ENCODE measurements at places on chromosomes 11 and 22.
A peak's percentile ranks its signal among the peaks of the same experiment; 100 is the strongest.

DNA sequence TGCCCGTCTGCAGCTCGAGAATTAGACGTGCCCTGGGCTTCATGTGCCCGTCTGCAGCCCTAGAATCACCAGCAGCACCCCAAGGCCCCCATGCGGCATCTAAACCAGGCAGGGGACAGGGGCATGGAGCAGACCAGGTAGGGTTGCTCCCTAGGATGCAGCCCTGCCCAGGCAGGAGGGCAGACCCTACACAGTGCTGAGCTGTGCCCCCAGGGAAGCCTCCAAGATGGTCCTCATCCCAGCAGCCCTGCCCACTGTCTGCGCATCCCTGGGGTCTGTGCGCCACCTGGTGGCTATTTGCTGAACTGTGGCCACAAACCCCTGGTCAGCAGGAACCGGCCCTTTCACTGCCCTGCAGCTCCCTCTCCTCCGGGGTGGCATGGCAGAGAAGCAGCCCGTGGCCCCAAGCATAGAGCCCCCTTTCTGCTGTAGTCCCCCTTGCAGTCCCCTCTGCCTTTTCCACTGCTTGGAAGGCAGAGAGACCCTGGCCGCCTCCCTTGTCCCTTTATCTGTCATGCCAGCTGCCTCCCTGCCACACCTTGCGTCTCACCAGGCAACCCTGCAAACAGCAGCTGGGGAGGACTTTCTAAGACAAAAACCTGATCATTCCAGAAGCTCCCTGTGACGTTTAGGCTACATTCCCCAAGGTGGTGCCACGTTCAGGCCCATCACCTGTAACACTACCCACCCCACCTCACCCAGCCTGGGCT lies 86.6 kb downstream of the KCNQ1 start:
- DNase-seq: no peak

- no peak for DNase-seq
Measured at GRCh38 chr22:46196278-46196677, 46.0 kb downstream of the PPARA start.

GRCh38 chr11:16001899-16002426 lies 354.4 kb downstream of the SOX6 start:
- peak; percentile 46 for DNase-seq

- no peak for DNase-seq
Measured at GRCh38 chr22:31354515-31354914, 8.4 kb upstream of the PATZ1 start.

GRCh38 chr11:94895971-94896370 lies 77.4 kb downstream of the CWC15 start:
- peak; percentile 75 for DNase-seq

DNA sequence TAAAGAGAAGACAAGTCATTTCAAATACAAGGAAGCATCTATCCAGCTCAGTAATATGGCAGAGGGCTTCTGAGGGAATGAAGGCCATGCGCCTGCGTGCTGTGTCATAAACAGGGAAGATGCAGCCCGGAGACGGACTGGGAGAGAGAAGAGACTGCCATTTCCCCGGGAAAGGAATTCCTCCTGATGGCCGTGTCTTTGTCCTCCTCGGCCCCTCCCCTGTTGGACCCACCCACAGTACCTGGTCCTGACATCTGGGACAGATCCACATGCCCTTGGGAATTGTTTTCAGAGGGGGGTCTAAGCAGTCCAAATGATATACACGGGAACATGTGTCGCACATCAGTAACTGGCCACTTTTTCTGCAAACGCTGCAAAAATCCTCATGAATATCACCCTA lies 15.5 kb downstream of the LARGE2 start:
- DNase-seq: no peak

GRCh38 chr11:38392176-38392575 lies 1794.1 kb upstream of the RAG2 start:
- DNase-seq: no peak

DNA sequence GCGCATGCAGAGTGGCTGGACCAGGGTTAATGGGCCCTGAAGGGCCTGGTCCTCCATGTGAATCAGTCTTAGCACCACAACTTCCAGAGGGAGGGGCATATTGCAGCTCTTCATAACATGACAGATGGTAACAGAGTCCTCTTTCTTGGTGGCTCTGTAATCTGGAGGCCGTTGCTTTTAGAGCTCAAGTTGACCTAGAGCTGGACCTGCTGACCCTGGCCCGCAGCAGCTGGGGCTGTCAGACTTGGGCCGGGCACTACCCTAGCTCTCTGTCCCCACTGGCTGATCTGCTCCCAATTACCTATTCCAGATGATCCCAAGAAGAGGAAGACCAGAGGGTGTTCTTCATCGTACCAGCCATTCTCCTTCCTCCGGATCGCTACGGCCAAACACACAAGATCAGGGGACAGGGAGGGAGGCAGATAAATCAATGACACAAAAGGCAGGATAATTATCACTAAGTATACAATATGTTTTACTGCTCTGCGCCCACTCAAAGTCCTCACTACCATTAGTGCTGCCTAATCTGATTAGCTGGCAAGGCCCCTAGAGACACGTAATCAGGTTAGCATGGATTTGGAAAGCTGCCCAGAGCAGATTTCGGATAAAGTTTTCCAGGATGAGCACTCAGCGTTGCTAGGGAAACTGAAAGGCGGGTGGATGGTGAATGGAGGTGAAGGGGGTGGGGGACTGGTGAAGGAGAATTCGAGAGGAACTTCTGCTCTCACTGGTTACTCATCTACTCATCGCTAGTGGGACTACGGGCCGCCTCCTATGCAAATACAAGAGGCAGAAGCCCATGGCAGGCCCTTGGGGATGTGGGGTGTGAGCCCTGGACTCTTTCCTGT lies 64.5 kb upstream of the PHOX2A start:
- peak; percentile 78 for DNase-seq

DNA sequence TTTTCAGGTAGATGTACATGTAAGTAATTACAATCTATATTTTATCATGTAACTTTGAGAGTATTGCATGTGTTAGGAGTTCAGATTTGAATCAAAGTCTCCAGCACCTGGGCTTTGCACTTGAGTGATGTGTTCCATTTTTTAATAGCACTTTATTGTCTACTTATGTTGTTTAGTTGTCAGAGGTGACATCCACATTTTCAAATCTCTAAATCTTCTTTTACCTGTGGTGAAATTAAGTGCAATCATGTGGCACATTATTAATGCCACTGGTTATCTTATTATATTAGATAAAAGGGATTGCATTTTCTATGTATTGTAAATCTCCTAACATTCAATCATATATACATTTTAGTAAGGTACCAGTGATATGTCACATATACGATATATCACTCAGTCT lies 333.4 kb downstream of the AASDHPPT start:
- no peak for DNase-seq

DNA sequence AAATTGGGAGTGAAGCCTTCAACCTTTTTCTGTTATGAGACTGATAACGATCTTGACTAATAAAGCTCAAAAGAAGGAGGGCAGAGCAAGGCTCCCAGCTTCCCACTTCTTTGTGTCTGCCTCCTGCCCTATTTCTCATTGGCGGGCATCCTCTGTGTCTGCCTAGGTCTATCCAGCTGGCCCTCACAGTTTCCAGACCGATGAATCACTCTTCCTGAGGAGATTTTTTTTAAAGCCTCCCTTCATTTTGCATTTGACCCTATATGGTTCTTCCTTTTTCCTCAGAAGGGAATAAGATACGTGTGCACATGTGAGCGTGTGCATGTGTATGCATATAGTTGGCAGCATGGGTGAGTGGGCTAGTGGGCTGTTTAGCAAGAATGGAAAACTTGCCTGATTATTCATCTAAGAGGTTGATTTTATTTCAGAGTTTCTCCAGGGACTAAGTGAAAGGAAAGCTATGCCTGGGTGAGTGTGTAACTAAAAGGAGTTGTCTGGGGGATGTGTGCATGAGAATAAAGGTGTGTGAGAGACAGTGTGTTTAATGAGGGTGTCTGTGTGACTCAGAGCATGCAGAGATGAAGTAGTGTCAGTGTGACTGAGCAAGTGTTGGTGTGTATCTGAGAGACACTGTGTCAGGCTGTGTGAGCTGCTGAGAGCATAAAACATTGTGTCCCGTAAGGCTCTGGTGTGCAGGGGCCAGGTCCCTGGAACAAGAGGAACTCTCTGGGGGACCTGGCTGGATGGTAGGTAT lies 12.2 kb downstream of the PHLDB1 start:
- DNase-seq: peak; percentile 98

- no peak for DNase-seq
Measured at GRCh38 chr22:22851969-22852368, 35.6 kb upstream of the IGLL5 start.

DNA sequence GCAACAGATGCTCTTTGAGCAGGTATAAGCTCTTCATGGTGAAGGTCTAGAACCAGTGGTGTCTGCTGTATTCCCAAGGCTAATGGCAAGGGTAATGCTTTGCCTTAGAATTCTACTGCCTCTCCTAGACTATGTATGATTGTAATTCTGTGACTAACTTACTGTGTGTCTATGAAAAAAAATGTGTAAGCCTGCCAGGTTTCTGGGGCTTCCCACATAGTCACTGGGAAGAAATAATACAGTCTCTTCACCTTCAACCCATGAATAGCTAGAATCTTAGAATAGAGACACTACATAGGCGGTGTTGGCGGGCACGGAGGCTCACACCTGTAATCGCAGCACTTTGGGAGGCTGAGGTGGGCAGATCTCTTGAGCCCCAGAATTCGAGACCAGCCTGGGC lies 84.1 kb downstream of the C11orf91 start:
- no peak for DNase-seq

GRCh38 chr11:86565801-86566312 lies 106.6 kb downstream of the ME3 start:
- DNase-seq: no peak

- DNase-seq: no peak
Measured at GRCh38 chr11:4203603-4204360, 109.2 kb downstream of the RRM1 start.

GRCh38 chr11:102824556-102824955 lies 18.9 kb downstream of the MMP3 start:
- DNase-seq: no peak

- DNase-seq: no peak
Measured at GRCh38 chr11:35602160-35602793, 16.0 kb upstream of the FJX1 start.

- no peak for DNase-seq
Measured at GRCh38 chr11:112570333-112570732, 309.7 kb upstream of the PLET1 start.

DNA sequence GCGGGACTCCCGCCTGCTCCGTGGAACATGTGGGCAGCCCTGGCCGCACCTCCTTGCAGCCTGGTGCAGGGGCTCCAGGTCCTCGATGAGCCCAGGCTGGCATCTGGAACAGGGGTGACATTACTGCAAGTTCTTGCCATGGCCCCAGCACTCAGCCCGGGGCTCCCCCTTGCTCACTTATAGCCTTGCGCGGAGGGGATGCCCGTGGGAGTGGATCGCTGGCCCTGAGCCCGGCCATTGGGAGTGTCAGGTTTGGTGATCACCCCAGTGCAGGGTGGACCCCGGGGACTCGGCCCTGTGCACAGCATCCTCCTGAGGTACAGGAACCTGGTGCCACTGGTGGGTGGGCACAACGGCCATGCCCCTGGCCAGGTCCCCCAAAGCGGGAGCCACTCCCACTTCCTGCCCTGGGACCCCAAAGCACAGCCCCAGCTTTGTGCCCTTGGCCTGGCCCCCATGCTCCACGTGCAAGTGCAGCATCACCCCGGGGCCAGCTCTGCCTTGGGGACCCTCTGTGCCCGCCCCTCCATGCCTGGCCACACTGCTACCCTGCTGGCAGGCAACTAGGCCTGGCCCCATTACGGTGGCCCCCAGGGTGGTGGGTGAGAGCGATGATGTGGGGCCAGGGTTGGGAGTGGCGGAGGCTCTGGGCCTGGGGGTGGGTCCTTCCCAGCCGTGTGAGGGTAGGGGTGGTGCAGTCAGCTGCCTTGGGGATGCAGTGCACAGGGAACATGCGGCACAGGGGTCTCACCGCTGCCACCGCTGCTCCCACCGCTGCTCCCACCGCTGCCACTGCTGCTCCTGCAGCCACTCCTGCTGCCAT lies 439.8 kb downstream of the TBC1D22A start:
- DNase-seq: no peak

DNA sequence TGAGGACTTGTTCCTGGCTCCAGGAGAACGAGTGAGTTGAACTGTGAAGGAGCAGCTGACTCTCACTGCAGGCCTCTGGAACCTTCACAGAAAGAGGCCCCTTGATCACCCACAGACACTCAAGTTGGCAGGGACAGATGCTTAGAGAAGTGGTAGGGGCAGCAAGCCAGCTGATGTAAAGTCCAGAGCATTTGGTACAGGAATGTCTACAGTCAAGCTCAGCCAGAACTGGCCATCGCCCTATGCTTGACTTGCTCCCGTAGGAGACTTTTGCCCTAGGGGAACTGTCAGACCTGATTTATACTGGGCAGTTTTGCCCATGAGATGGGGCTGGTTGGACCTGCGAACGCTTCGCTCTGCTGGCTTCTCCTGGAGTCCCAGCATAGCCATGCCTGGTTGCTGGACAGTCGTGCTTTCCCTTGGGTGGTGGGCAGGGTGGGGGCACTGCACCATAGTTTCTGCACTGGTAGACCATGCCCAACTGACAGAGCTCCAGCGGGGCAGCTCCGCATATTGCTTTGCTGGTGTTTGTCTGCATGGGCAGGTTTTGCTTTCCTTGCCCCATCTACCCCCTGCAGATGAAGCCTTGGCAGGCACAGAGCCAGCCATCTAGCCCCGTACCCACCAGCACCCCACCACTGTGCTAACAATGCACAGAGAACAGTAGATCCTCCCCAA lies 977.7 kb downstream of the JRKL start:
- DNase-seq: no peak

DNA sequence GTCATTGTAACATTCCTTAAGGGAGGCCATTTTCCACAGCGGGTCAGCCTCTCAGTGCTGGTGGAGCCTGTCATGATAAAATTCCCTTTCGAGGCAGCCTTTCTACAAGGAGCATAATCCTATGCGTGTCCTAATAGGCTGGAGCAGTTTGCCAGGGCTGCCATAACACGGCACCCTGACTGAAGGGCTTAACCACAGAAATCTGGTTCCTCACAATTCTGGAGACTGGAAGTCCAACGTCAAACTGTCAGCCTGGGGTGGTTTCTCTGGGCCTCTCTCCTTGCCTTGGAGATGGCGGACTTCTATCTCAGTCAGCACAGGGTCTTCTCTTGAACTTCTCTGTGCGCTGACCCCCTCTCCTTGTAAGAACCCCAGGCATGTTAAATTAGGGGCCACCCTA lies 1.4 kb upstream of the RGL4 start:
- DNase-seq: no peak

GRCh38 chr22:28799606-28800307 lies 612 bp downstream of the XBP1 start:
- DNase-seq: no peak
